ENCODE measurements at places on chromosomes 16 and 17.

- no peaks in the 10 kb centered on the region for H3K4me1 ChIP-seq
- H3K27ac ChIP-seq = no peak overlapping the region
- H3K27me3 ChIP-seq = no peaks in the 10 kb centered on the region
Observed at GRCh38 chr17:80718428-80718827, 173.8 kb downstream of the RPTOR start.

GRCh38 chr16:77850636-77851333, 62.4 kb downstream of the VAT1L start:
- no peak for DNase-seq
- no peaks in the 10 kb centered on the region for H3K27me3 ChIP-seq
- no peaks in the 10 kb centered on the region for H3K4me1 ChIP-seq
- no peak overlapping the region for H3K27ac ChIP-seq

DNA sequence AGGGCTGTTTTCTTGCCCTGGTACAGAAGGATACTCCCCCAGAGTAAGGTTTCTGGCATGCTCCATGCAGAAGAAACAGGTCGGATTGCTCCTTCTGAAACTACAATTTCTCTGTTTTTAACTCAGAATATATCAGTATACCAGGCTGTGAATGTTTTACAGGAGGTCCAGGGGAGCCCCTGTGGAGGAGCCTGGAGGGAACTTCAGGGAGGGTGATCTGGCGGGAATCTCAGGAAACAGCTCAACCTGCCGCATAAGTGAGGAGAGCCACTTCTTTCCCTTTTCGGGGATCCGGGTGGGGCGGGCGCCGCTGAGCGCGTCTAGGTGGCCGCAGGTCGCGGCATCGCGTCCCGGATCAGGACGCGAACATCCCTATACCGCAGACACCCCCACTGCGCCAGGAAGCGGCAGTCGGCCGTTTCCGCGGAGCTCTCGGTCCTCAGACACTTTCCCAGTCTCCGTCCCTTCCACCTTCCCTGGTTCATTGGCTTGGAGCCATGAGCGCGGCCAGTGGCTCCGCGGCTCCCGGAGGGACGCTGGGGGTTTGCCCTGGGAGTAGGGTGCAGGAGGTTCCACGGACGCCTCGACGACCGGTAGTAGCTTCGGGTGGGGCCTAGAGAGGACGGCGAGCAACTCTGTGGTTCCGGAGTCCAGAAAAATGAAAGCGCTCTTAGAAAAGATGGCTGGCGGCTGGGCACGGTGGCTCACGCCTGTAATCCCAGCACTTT, 3.1 kb upstream of the ZNF764 start:
- DNase-seq = no peak
- peaks cover 9% of the 10 kb centered on the region for H3K4me1 ChIP-seq

- DNase-seq = peak; percentile 94
- no peaks in the 10 kb centered on the region for H3K27me3 ChIP-seq
- H3K36me3 ChIP-seq = no peaks in the 10 kb centered on the region
- peak overlapping the region; percentile 96 for H3K27ac ChIP-seq
- H3K4me1 ChIP-seq = peaks cover 49% of the 10 kb centered on the region
- H3K4me3 ChIP-seq = no peak overlapping the region
Observed at GRCh38 chr17:4599505-4600281, 15.4 kb downstream of the SMTNL2 start.

DNA sequence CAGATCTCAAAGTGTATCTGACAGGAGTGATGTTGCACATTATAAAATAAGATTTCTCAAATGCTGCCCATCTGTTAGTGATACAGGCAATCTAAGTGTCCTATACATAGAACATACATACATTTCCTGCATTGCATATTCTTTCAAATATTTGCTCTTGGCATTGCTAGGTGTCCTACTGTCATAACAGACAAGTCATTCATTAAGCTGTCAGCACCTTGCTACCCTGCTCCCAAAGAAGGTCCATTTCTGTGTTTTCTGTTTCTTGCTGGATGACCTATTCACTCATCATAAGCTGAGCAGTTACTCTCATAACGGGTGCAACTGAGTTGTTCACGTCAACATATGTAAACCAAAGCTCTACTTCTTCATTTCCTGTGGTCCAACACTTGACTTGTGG, 719.0 kb downstream of the KCNJ2 start:
- no peaks in the 10 kb centered on the region for H3K27me3 ChIP-seq
- H3K36me3 ChIP-seq = no peaks in the 10 kb centered on the region
- DNase-seq = no peak
- H3K4me1 ChIP-seq = no peaks in the 10 kb centered on the region

- H3K4me1 ChIP-seq = peaks cover 8% of the 10 kb centered on the region
- H3K27ac ChIP-seq = no peak overlapping the region
- H3K4me3 ChIP-seq = no peak overlapping the region
- DNase-seq = no peak
Observed at GRCh38 chr16:64416216-64417005, 705.5 kb downstream of the CDH11 start.

- DNase-seq = no peak
- H3K36me3 ChIP-seq = no peaks in the 10 kb centered on the region
- H3K27ac ChIP-seq = no peak overlapping the region
- no peaks in the 10 kb centered on the region for H3K27me3 ChIP-seq
- no peaks in the 10 kb centered on the region for H3K4me1 ChIP-seq
Observed at GRCh38 chr17:17358060-17358751, 55.0 kb downstream of the NT5M start.

DNA sequence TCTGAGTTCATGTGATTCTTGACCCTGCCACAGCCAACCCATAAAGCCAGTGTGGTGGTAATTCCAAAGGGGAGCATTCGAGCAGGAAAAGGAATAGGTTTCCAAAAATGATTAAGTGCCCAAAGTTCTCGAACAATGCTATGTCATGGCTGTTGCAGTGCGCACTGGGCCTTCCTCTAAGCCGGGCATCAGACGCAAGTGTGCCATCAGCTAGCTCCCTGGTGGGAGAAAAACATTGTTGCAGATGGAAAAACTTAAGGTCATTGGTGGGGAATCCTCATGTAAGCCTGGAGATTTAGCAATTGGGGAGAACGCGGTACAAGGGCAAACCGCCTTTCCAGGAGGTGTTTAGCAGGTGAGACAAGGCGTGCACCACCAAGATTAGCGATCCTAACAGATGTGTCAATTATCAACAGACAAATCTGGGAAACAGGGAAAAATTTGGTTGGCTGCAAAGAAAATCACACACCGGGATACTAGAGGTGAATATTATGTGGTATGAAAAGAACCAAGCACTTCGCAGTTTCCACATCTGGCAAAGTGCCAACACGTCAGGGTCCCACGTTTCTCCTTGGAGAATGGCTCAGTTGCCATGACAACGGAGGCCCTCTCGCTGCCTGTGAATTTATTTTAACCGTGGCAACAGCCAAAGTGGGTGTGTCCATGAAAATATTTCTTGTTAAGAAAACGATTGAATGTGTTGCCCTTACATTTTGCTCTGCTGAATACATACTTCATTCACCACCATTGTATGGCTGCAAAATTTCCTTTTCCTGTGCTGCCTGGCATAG, 118.5 kb upstream of the CACNG5 start:
- no peak overlapping the region for H3K4me3 ChIP-seq
- no peaks in the 10 kb centered on the region for H3K27me3 ChIP-seq

DNA sequence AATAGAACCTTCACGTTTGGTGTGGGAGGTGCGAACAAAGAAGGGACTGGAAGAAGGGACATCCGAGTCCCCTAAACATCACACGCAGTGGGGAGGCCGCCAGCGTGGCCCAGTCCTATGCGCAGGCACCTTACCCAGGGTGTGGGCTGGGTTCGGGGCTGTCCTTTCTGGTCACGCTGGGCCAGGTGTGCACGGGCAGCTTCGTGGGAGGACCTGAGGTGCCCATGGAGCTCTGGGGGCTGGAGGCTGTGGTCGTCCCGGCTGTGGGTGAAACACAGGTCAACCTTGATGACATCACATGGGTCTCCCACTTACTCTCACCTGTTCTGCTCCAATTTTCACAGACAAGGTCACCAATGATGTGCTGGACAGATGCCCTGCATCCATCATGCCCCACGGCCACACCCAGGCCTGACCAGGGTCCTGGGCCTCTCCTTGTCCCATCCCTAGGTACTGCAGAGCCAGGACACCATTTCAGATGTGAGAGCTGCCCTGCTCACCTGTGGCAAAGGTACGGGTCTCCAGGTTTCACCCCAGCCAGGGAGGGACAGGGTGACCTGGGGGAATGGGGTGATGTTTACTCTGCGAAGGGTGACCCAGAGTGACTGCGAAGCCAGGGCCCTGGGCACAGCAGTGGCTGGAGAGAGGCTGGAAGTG, 3.1 kb downstream of the CD300C start:
- no peaks in the 10 kb centered on the region for H3K4me1 ChIP-seq
- H3K27me3 ChIP-seq = peaks cover 6% of the 10 kb centered on the region
- DNase-seq = no peak

DNA sequence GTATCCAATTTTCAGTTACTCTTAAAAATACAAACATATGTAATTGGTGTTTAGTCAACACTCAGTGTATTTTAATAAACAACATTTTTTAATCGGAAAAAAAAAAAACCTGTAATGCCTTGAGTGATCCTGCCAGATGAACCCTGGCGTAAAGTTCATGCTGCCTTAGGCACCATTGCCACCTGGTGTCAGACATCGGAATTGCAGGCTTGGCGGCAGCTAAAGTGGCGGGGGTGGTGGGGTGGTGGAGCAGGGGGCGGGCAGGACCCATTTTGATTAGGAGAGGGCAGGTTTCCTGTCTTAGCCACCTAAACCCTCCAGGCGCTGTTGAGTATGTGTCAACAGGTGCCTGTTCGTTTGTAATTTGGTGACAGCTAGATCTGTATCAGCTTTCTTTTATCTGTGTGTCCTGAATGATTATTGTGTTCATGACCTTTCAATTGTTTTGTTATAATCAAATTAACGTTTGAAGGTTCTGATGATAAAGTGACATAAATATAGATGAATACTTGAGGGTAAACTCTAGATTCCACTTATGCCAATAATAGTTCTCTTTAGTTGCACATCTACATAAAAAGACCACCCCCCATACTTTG, 588.7 kb downstream of the CDH13 start:
- no peaks in the 10 kb centered on the region for H3K36me3 ChIP-seq
- no peaks in the 10 kb centered on the region for H3K4me1 ChIP-seq
- DNase-seq = peak; percentile 67

- no peaks in the 10 kb centered on the region for H3K36me3 ChIP-seq
Observed at GRCh38 chr16:69110406-69110805, 5.0 kb downstream of the HAS3 start.

DNA sequence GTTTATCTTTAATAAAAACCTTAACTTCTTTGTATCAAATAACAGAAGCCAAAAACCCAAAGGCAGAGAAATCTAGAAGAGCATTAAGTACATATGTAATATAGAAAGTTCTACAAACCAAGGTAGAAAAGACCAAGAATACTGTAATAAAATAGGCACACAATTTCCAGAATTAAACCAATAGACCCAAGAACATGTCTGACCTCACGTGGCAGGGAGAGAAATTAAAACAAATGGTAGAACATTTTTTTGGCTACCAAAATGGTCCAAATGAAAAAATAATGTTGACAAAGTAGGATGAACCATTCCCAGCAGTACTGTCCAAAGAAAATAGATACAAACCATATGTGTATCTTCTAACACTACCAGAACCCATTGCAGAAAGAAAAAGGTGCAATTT, 183.5 kb downstream of the CPPED1 start:
- DNase-seq = no peak
- no peak overlapping the region for H3K27ac ChIP-seq
- no peak overlapping the region for H3K4me3 ChIP-seq
- H3K4me1 ChIP-seq = no peaks in the 10 kb centered on the region

- H3K4me1 ChIP-seq = peaks cover 11% of the 10 kb centered on the region
- no peak overlapping the region for H3K27ac ChIP-seq
Observed at GRCh38 chr16:11679250-11679649, 11.0 kb downstream of the SNN start.

- no peaks in the 10 kb centered on the region for H3K4me1 ChIP-seq
- no peak overlapping the region for H3K27ac ChIP-seq
- no peak overlapping the region for H3K4me3 ChIP-seq
- H3K36me3 ChIP-seq = no peaks in the 10 kb centered on the region
- DNase-seq = no peak
Observed at GRCh38 chr16:29720703-29721102, 25.1 kb downstream of the C16orf54 start.

GRCh38 chr17:67458203-67458602, 81.1 kb downstream of the PITPNC1 start:
- DNase-seq = no peak
- H3K36me3 ChIP-seq = no peaks in the 10 kb centered on the region
- no peak overlapping the region for H3K4me3 ChIP-seq
- H3K27me3 ChIP-seq = no peaks in the 10 kb centered on the region
- no peaks in the 10 kb centered on the region for H3K4me1 ChIP-seq
- no peak overlapping the region for H3K27ac ChIP-seq

DNA sequence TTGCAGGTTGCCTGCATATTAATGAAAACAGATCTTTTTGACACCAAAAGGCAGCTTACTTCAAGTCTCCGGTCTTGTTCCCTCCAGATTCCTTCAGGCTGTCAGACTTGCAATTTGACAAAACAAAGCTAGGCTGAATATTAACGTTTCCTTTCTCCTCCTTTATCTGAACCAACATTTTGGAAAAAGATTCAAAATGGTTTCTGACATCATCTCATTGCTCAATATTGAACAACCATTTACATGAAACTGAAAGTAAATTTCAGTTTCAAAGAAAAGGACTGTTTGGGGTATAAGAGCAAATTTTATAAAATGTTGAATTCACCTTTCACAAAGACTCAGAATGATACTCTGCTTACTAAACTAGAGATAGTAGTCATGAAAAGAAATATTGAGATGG, 521.8 kb downstream of the KCNJ2 start:
- H3K4me1 ChIP-seq = no peaks in the 10 kb centered on the region
- H3K27ac ChIP-seq = no peak overlapping the region
- no peaks in the 10 kb centered on the region for H3K36me3 ChIP-seq
- no peak for DNase-seq
- no peak overlapping the region for H3K4me3 ChIP-seq
- H3K27me3 ChIP-seq = no peaks in the 10 kb centered on the region

GRCh38 chr17:40816569-40816968, 5.8 kb downstream of the KRT10 start:
- no peak for DNase-seq
- no peak overlapping the region for H3K4me3 ChIP-seq
- H3K36me3 ChIP-seq = peaks cover 8% of the 10 kb centered on the region
- peaks cover 10% of the 10 kb centered on the region for H3K27me3 ChIP-seq
- H3K4me1 ChIP-seq = peaks cover 17% of the 10 kb centered on the region

DNA sequence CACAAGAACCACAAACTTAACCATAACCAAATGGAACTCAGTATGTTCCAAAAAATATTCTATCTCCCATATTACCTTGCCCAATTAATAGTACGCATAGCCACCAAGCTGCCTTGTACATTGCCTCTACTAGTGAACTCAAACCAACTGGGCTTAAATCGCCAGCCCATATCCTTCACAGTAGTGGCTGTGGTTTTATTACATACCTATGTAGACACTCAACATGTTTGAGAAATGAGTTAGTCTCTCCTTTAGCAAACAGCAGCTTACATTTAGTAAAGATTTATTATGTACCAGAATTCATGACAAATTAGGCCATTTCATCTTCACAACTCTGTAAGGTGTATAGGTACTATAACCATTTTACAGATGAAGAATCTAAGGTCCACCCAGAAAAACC, 41.4 kb downstream of the GRB2 start:
- no peaks in the 10 kb centered on the region for H3K27me3 ChIP-seq
- no peak overlapping the region for H3K27ac ChIP-seq
- peaks cover 31% of the 10 kb centered on the region for H3K4me1 ChIP-seq
- H3K36me3 ChIP-seq = no peaks in the 10 kb centered on the region
- no peak for DNase-seq

All from hepatocyte (in vitro differentiated cells).